Left renal pelvis (tissue), 4 donors: ENCODE measurements at places on chromosomes 4 and X.

- no peak for DNase-seq
Measured at GRCh38 chr4:181200076-181200475, 1043.1 kb upstream of the TENM3 start.

- DNase-seq: no peak
Measured at GRCh38 chrX:77961063-77961462, 8.4 kb downstream of the PGAM4 start.

- DNase-seq: no peak
Measured at GRCh38 chr4:138945401-138945800, 70.2 kb upstream of the NOCT start.

GRCh38 chr4:81494031-81494431 lies 22.3 kb upstream of the RASGEF1B start:
- no peak for DNase-seq

DNA sequence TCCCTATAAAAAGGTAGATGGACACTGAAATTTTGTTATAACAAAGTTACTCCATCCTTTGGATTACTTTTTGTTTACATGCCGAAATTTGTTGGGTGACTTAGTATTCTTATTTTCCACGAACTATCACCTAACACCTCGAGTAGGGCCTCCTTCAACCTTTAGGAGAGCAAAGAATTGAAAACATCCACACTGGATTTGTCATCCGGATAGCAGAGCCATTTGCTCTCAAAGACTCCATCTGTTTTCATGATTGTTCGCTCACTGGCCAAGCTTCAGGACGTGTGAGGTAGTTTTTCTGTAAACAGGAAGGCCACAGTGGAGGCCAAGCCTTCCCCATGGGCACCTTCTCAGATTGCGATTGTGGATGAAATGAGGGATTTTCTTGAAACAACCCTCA lies at the start of gene ADAD1:
Gene ADAD1, plus strand, starts transcription at position 301 of the 400 bp plus-strand sequence. CDS start 1,059 bp downstream, outside the sequence.
- no peak for DNase-seq

GRCh38 chr4:52889778-52890520 lies 27.8 kb downstream of the RASL11B start:
- DNase-seq: no peak

DNA sequence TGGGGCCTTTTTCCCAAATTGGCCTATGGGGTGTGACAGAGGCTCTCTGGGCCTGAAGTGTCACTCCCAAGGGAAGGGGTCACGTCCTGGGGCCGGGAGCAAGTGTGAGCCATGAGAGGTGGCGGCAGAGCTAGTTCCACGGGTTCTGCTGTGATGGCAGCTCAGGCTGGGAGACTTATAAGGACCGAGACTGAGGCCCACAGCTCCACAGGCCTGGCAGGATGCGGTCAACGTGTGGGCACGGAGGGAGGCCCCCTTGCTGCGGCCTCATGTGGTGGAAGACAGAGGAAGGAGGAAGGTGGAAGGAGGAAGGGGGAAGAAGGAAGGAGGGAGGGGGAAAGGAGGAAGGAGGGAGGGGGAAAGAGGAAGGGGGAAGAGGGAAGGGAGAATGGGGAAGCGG lies 7.2 kb upstream of the CPLX1 start:
- no peak for DNase-seq

- no peak for DNase-seq
Measured at GRCh38 chr4:183129675-183130074, 30.6 kb downstream of the WWC2 start.

DNA sequence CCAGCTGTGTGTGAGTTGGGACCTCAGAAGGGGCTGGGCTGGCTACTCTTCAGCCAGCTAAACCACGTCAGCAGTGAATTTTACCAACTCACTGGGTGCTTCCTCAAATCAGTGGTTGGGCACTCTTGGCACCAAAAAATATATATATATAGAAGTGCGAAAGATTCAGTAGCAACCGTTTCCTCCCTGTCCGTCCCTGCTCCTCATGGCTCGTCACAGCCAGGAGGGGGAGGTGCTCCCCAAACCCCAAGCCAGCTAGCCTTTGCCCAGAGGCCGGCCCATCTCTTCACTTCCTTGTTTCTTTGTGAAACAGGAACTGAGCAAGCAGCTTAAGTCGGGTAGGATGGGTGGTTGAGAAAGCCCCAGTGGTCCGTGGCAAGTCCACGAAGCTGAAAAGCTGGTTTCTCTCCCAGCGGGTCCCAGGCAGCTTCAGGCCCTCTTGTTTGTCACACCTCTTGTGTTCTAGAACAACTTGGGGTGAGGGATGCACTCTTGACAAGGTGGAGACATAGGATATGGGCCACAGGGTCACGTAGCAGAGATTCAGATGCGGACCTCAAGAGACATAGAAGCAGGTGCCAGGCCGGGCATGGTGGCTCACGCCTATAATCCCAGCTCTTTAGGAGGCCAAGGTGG lies 6.8 kb upstream of the SASH3 start:
- DNase-seq: no peak

- no peak for DNase-seq
Measured at GRCh38 chr4:120995266-120996010, 72.9 kb upstream of the PRDM5 start.

DNA sequence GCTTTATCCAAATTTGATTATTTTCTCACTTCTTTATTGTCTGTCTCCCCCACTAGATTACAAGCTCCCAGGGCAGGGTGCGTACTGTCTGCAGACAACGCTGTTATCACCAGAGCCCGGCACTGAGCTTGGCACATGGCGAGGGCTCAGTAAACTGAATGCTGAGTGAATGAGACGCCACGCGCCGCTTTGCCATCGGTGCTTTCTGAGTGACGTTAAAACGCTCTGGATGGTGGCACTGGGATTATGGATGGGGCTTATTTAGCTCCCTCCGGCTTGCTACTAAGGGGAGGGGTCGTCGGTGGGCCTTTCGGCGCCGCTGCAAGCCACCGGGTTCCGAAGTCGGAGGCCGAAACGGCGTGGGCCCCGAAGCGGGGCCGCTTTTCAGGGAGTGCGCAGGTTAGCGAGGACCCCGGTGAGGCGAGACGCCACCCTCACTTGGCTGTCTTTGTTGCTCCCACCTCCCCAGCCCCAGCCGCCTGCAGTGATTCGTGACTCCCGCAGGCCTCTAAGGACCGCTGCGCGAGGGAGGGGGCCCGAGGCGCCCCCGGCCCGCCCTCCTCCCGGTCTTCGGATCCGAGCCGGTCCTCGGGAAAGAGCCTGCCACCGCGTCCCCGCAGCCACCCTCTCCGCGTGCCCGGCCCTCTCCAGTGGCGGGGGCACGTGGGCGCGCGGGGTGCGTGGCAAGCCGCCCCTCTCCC lies 569 bp upstream of the FHL1 start:
- DNase-seq: no peak

GRCh38 chr4:94480362-94480951 lies 28.7 kb downstream of the PDLIM5 start:
- DNase-seq: no peak

DNA sequence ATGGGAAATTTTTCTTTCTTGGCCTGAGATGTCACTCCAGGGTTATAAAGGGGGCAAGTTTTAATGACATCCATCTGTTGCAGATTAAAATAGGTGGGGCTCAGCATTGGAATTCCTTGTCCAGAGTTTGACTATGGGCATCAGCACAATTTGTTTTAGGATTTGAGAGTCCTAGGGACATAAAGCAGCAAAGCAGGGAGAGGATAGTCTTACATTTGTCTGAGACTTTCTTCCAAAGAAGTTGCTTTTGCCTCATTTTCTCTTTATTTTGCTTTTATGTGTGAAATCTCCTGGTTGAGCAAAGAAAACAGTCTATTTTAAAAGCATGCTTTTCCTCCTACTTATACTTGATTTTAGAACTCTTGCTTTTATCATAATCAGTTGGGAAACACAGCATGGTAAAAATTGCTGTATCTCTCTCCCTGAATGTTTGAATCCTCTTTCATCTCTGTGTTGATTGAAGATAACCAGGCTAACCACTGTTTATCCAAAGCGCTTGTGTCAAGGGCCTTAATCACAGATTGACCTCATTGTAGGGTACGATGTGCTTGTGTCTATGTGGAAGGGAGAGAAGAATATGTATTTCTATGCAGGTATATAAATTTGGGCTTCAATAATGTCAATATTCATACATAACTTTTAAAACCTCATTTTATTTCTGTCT lies 121.5 kb downstream of the ANK2 start:
- no peak for DNase-seq

- DNase-seq: no peak
Measured at GRCh38 chrX:63503541-63503940, 152.4 kb upstream of the SPIN4 start.

DNA sequence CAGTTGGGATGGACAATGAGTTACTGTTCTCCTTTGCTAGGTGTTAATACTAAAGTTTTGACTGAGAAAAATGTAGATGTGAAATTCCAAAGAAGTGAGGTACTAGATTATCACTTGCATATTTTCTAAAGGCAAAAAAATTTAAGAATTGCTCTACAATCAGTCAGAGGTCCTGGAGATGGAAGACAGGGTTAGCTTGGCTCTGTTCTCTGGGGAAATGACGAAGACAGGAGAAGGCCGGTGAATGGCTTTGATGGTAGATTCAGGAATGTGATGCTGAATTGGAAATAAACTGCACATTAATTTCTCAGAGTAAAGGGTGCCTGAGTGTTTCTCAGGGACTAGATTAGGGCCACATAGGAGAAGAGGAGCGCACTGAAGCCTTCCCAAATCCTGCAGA lies 214.0 kb upstream of the LEF1 start:
- no peak for DNase-seq

DNA sequence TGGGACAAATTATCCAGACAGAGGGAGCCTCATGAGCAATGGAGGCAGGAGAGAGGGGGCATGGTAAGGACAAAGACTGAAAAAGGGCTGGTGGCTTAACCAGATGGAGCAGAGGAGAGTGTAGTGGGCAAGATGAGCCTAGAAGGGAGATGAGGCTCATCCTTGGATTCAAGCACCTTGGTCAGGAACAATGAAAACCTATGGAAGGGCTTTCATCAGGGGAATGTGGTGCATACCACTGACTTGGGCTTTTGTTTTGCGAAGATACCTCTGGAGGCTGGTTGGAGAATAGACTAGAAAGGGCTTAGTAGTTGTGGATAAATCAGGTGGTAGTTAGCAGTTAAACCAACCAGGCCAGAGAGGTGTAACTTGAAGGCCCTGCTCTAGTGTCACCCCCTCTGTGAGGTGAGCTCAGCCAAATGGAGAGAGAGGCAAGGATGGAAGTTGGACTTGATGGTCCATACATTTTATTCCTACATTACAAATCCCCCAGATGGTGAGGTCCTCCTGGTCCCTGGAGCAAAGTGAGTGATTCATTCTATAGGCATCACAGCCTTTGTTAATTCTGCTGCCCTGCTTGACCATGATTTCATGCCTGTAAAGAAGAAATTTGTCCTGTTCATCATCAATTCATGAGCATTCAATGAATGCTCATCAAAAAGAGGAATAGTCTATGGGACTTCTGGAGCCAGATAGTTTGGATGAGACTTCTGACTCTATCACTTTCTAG lies 264.8 kb upstream of the IGFBP7 start:
- DNase-seq: no peak

DNA sequence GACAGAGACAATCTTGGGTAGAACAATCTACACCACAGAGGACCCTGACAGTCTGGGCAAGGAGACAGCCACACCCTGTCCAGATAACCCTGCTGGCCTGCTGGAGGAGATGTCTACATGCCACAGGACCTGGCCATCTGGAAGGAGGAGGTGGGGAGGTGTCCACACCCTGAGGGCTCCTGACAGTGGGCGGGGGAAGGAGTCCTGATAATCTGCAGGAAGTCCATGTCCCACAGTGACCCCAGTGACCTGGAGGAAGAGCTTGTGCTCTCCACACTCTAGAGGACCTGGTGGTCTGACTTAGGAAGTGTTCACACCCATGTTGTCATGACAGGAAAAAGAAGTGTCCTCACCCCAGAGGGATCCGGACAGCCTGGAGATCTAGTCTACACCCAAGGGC lies 5.5 kb downstream of the SUV39H1 start:
- DNase-seq: no peak

GRCh38 chrX:47170861-47171692 lies 22.6 kb upstream of the UBA1 start:
- no peak for DNase-seq

- peak; percentile 52 for DNase-seq
Measured at GRCh38 chr4:13640149-13640940, 12.8 kb upstream of the BOD1L1 start.

DNA sequence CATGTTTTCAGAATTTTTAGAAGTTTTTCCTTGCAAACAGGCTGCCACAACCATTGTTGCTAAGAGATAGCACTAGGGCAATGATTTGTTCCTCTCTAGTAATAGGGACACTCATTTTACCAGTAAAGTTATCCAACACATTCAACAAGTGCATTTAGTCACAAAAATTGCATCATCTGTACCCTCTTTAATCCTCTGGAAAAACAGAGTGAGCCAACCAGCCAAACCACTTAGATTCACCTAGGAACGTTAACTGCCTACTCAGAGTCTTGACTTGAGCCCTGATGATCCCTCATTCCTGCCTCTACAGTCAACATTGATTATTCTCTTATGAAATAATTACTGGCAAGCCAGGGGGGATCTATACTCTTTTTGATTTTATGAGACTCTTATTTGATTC lies 17.0 kb upstream of the ADGRA3 start:
- DNase-seq: no peak

- no peak for DNase-seq
Measured at GRCh38 chrX:126900937-126901336, 81.4 kb downstream of the PRR32 start.

DNA sequence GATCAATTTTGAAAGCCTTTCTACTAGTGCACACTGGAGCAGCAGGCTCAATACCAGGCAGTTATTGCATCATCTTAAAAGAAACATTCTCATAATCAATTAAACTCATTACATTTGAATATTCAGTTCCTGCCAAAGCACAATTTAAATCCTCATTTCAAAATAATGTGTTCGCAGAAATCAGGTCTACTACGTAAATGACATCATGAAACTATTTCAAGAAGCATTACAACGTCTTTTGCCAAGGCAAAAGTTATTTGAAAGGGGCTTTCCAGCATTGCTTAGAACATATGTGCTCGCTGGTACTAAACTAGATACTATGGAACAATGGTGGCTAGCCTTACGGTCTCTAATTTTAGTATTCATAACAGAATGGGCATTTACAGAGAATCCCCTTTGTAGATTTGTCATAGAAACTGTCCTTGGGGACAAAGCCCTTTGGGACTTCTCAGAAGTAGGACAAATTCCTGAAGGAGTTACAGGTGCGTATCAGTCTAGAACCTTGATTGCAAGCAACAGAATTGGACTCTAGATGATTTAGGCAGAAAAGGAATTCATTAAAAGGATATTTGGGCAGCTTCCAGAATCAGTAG lies 27.6 kb upstream of the HUWE1 start:
- DNase-seq: no peak

DNA sequence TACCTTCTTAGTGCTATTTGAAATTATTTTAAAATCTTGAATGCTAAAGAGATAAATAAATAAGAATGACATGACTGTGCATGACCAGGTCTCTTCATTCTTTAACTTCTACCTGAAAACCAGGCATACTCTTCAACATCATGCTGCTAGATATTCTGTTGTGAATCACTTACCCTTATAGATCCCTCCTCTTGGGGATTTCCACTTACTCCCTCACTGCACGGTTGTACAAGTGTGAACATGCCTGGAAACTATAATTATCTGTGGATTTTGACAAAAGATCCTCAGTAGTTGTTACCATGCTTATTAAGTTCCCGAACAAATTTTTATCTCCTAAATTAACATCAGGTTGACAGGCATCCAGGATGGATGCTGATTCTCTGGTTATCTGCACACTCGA lies 54.3 kb downstream of the ADGRL3 start:
- DNase-seq: no peak
